Activated CD4-positive, alpha-beta T cell treated with anti-CD3 and anti-CD28 coated beads, Interleukin-2, amount 50 U/mL, for 24 hours (primary cell): ENCODE measurements at places on chromosomes 16 and 17.

DNA sequence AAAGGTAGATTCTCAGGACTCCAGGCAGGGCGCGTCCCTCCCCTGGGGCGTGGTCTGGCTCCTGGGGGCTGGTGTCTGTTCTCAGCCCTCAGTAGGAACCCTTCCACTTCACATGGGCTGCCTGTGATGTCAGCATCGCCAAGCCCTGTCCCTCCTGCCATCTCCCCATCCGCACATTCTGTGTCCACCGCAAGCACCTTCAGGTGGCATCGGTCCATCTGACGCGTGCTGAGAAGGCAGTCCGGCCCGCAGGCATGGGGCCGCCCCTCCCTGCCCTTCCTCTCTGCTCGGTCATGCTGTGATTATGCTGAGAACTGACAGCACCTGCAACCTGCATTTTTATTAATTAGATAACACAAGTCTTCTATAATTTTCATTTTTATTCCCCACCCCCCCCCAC is 12.7 kb upstream of the DNAH17 start:
- no peak for DNase-seq

DNA sequence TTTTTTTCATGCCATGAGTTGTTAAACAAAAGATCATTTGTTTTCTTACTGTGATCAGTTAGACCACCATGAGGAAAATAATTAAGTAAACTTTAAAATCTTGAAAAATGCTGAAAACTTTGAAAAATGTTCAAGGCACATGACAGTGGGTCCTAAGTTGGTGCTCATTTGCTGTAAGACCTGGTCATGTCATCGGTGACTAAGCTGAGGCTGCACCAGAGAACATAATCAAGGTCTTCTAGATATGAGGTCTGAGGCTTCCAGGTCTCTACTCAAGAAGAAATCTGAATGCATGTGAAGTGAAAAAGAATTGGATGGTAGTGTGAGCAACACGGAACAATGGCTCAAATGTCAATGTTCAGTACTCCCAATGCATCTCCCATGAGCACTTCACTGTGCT is 87.6 kb downstream of the CFDP1 start:
- no peak for DNase-seq

DNA sequence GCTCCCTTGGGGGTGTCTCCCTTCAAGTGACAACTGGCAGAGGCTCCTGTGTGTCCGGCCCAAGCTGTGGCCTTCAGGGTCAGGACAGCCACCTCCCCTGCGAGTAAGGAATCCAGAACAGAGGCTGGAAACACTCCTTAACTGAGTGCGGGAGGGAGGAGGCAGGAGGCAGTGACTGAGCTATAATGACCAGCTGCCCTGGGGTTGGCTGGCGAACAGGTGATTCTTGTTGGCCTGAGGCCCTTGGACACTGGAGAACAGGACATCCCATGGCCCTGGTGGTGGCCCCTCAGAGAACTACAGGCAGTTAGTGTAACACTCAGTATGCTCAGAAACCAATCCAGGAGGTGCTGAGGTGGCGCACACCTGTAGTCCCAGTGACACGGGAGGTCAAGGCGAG is 9.4 kb upstream of the SNAI3 start:
- DNase-seq, result no peak

DNA sequence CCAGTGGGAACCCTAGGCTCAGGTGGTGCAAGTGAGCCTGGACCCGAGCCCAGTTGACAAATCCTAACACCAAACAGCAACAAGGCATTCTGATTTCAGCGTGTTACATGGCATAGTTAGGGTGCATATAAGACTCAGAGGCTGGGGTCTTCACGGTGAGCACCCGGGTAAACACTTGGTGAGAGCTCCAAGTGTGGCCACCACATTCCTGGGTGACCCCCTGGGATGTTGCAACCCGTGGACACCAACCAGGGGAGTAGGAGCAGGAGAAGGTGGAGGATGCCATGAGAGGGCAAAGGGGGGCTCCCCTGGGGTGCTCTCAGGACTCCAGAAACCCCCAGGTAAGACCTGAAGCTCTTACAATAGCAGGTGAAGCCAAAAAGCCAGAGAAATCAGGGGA is 69.9 kb upstream of the CDH5 start:
- no peak for DNase-seq

DNA sequence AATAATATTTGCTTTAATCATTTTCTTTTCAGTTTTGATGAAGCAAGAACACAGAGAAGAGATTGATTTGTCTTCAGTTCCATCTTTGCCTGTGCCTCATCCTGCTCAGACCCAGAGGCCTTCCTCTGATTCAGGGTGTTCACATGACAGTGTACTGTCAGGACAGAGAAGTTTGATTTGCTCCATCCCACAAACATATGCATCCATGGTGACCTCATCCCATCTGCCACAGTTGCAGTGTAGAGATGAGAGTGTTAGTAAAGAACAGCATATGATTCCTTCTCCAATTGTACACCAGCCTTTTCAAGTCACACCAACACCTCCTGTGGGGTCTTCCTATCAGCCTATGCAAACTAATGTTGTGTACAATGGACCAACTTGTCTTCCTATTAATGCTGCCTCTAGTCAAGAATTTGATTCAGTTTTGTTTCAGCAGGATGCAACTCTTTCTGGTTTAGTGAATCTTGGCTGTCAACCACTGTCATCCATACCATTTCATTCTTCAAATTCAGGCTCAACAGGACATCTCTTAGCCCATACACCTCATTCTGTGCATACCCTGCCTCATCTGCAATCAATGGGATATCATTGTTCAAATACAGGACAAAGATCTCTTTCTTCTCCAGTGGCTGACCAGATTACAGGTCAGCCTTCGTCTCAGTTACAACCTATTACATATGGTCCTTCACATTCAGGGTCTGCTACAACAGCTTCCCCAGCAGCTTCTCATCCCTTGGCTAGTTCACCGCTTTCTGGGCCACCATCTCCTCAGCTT is 45.0 kb downstream of the ESRP2 start:
- DNase-seq, result no peak

GRCh38 chr17:11898526-11899235 is 98.6 kb downstream of the ZNF18 start:
- DNase-seq, result no peak

DNA sequence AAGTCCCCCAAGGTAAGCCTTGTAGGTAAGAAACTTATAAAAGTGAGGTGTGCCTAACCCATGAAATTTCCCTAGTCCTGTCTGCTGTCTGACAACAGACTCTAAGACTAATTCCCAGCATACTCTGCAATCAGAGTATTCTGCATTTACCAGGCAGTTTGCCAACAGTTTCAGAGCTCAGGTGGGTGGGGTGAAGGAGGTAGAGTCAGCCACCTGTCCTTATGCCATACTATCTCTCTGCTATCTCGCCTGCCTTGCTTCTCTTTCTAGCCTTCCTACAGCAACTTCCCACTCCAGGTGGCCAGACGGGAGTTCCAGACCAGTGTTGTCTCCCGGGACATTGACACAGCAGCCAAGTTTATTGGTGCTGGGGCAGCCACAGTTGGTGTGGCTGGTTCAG is 2.3 kb downstream of the ATP5MC1 start:
- DNase-seq, result no peak
